ENCODE measurements at places on chromosomes 2 and 18.

- DNase-seq, result no peak
Observed at GRCh38 chr2:153479573-153479972, 1.0 kb upstream of the RPRM start.

DNA sequence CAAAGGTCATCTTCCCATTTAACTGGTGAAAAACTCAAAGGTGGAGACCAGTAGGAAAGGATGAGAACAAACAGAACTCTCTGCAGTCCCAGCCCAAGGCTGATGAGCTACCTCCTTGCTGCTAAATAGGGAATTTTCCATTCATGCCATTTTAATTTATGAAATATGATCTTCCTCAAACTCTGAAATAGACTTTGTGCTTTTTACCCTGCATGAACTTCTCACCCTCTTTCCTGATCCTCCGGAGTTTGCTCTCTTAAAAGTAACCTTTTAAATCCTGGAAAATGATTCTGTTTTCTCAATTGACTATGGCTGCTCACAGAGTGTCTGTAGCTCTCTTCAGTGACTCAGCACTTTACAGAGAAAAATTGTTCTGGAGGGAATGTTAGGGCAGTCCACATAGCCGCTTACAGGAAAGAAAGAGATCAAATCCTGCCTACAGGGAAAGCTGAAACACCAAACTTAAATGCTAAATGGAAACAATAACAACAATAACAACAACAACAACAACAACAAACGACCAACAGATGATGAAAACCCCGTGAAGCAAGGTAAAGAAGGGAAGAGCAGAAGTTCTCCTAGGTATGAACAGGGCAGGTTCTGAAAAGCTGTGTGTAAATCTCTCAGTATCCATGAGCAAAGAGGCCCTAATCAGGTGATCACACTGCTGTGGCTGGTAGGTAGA lies 79.8 kb upstream of the SESTD1 start:
- DNase-seq, result no peak

DNA sequence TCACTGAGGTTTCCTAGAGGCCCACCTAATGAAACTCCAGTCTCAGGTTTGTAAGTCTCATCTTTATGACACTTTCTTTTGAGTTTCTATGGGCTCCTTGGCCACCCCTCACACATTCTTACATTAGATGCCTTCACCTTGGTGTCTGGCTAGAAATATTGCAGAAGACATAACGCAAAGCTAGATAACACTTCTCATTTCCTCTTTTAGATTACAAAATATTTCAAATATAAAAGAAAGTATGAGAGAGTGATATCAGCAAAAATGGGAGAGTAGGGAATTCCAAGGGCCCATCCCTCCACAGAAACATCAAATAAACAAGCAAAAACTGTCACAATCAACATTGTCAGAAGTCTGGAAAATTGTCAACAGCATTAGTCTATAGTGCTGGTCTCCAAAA lies 43.3 kb upstream of the ZCCHC2 start:
- DNase-seq, result no peak

DNA sequence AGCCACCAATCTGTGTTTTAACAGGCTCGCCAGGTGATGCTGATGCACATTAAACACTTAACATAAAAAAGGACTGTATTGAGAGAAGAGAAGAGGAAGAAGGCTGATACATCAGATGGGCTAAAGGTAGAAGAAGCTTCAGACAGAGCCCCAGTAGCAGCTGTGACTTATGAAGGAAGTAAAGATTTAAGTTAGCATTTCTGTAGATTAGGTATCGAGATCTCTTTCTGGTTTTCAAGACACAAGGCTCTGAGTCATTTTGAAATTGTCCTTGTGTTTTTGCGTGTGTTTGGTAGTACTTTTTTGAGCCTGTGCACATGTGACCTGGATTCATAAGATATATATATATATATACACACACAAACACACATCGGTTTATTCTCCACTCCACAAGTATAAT lies 40.6 kb upstream of the GCFC2 start:
- DNase-seq, result no peak

- no peak for DNase-seq
Observed at GRCh38 chr18:73981796-73982195, 165.8 kb downstream of the FBXO15 start.

DNA sequence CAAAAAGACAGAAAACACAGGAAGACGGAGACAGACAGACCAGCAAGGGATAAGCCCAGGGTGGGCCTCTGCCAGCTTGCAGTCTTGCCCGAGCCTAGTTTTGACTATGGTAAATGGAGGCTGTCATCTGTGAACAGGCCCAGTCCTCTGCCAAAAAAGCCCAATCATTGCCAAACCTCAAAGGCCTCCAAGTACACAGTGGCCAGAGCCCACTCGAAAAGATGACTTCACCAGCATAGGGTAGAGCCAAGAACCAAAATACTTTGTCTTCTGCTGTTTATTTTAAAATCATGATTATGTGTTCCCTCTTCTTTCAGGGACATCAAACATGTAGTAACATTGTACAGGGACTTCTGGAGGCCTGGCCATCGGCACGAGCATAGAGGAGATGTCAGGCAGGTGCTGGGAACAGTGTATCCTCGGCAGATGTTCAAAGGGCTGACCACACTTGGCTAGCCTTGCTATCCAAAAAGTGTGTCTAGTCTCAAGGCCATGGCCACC lies 66.0 kb downstream of the TTC32 start:
- no peak for DNase-seq

DNA sequence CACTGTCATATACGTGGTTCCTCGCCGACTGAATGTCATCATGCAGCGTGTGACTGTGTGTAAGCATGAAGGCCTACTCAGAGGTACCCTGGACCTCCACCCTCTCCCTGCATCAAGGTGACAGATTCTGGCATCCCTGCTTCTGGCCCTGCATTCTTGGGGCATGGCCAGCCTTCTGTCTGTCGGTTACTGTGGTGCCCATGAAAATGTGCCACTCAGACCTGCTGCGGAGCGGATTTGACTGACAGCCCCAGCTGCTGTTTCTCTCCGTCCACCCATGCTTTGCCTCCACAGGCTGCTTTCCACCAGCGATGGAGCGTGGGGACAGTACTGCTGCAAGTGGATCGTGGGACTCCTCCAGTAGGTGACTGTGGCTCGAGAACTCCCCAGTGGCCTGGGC lies 9.6 kb downstream of the TMEM177 start:
- no peak for DNase-seq

GRCh38 chr2:9076210-9076609 lies 72.7 kb upstream of the MBOAT2 start:
- no peak for DNase-seq

DNA sequence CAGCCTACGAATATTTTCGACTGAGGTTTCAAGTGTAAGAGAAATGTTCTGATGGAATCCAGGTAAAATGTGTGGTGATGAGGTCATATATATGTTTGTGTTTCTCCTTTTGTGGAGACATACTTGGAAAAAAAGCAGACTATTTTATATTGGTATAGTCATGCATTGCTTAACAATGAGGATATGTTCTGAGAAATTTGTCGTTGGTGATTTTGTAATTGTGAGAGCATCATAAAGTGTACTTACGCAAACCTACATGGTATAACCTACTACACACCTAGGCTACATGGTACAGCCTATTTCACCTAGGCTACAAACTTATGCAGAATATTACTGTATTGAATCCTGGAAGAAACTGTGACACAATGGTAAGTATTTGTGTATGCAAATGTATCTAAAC lies 1849.9 kb upstream of the CELF4 start:
- no peak for DNase-seq

- no peak for DNase-seq
Observed at GRCh38 chr2:98346311-98347236, at the start of gene CNGA3. Gene CNGA3 (plus strand): TSS chr2:98346456. CDS start chr2:98369976, 23,520 bp downstream.
